Left lung (tissue), 14 donors: ENCODE measurements at places on chromosomes 5 and 9.
A peak's percentile ranks its signal among the peaks of the same experiment; 100 is the strongest.

DNA sequence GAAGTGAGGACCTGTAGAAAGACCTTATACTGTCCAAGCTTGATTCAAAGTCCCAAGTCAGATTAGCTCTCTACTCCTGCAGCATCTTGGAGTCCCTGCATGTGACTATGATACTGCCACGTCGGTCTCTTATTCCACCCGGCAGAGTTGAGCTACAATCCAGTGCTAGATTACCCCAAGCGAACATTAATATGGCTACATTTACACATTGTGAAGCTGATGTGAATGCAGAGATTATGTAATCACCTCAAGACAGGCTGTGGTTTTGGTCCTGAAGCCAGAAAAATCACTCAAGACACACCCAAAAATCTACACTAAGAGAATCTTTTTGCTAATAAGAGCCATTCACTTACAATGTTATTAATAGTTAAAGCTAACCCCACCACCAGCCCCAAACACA, 116.7 kb downstream of the GNA14 start:
- no peak overlapping the region for H3K27ac ChIP-seq
- H3K4me1 ChIP-seq: no peaks in the 10 kb centered on the region
- H3K4me3 ChIP-seq: no peak overlapping the region
- DNase-seq: no peak
- no peaks in the 10 kb centered on the region for H3K36me3 ChIP-seq

DNA sequence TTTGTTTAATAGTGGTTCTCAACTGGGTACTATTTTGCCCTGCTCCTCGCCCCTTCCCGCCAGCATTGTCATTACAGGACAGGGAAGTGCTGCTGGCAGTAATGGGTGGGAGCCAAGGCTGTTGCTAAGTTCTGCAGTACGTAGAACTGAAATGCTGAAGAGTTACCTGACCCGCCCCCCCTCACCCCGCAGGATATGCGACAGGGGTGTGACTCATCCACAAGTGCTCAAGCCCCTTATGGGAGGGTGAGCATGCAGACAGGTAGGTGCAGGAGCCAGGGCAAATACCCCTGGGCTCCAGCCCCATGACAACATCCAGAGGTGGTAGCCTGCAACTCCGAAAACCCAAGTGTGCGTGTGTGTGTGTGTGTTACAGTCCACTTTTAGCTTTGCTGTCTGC, 35.7 kb downstream of the LRRC70 start:
- H3K36me3 ChIP-seq: peaks cover 7% of the 10 kb centered on the region
- H3K27ac ChIP-seq: no peak overlapping the region
- H3K4me1 ChIP-seq: no peaks in the 10 kb centered on the region

DNA sequence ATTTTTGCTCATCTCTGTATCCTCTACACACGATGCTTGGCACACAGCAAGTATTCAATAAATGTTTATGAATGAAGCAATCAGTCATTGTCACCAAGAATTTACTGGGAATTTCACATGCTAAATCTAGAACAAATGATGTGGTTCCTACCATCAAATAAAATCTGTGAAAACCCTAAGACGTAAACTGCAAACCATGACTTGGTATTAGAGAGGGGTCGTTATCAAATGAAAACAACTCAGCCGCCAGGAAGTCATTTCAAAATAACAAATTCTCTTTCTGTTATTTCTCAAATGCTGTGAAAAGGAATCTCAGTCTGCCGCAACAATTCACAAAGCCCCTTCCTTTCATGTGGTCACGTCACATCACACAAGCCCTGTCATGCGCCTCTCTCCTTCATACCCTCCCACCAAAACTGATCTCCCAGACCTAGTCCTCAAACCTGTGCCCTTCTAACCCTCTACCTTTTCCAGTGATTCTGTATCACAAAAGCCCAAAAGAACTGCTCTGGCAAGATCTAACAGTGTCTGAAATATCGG, 173.6 kb downstream of the DEPDC1B start:
- H3K27ac ChIP-seq: no peak overlapping the region
- no peaks in the 10 kb centered on the region for H3K36me3 ChIP-seq
- no peaks in the 10 kb centered on the region for H3K4me1 ChIP-seq
- H3K27me3 ChIP-seq: no peaks in the 10 kb centered on the region

DNA sequence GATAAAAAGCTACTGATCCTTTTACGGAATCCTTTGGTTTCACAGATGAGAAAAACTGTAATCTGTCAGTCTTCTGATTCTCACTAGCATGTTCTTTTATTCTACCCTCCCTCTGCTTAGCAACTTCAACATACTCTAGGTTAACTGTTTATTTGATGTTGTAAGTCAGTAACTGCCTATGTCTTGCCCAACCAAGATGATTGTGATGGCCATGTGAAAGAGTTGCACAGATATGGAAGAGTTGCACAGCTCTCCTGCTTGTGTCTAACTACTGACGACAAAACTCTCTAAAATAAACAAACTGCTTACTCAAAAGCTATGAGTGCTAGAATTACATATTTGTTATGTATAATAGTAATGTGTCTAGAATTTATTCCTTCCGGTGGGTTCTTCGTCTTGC, 227.3 kb upstream of the DAB2 start:
- no peaks in the 10 kb centered on the region for H3K36me3 ChIP-seq

- H3K36me3 ChIP-seq: no peaks in the 10 kb centered on the region
- DNase-seq: no peak
- no peaks in the 10 kb centered on the region for H3K27me3 ChIP-seq
- no peak overlapping the region for H3K4me3 ChIP-seq
These were observed 159.8 kb downstream of the COL23A1 start for GRCh38 chr5:178430186-178431062.

DNA sequence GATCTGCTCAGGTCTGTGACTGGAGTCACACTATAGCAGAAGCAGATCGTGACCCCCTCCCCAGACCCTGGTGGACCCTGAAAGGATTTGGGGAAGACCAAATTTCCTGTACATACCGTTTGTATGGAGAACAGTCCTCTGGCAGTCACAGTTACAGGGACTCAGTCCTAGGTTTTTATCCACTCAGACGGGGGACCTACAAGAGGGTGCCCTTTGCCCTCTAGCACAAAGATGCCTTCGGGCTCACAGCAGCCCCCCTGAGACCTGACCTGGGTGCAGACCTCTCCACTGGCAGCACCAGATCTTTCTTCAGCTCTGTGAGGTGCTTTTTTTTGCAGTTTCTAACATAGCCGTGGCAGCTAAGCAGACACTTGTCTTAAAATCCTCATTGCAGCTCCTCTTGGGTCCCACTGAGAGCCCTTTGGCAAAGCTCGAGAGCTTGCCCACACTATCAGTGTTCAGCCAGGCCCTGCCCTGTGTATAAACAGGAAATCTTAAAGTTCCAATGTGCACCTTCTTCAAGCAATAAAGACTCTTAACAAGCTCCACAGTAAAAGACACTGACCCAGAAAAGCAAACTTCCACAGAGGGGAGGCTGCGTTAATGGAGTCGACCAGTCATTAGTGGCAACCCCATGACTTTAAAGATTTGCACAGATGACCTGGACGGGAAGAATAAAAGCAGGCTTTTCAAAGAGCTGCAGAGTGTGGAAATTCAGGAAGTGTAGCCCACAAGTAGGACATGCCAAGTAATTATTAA, 71.8 kb upstream of the LHFPL2 start:
- H3K4me3 ChIP-seq: no peak overlapping the region
- H3K27ac ChIP-seq: no peak overlapping the region
- DNase-seq: peak; percentile 66
- no peaks in the 10 kb centered on the region for H3K36me3 ChIP-seq

- no peaks in the 10 kb centered on the region for H3K4me1 ChIP-seq
- H3K36me3 ChIP-seq: no peaks in the 10 kb centered on the region
- H3K27ac ChIP-seq: no peak overlapping the region
- H3K27me3 ChIP-seq: no peaks in the 10 kb centered on the region
- no peak overlapping the region for H3K4me3 ChIP-seq
These were observed 36.4 kb upstream of the ZFAND5 start for GRCh38 chr9:72401396-72401795.

GRCh38 chr9:35718721-35719511, 13.1 kb downstream of the TLN1 start:
- DNase-seq: no peak
- H3K27me3 ChIP-seq: no peaks in the 10 kb centered on the region
- no peaks in the 10 kb centered on the region for H3K4me1 ChIP-seq
- no peak overlapping the region for H3K4me3 ChIP-seq
- peaks cover 100% of the 10 kb centered on the region for H3K36me3 ChIP-seq
